M059J (cell line): ENCODE measurements at places on chromosomes 5 and 9.

- no peak for DNase-seq
Measured at GRCh38 chr5:109652096-109652495, 37.6 kb upstream of the MAN2A1 start.

GRCh38 chr9:22469928-22470544, 23.4 kb downstream of the DMRTA1 start:
- DNase-seq = peak; percentile 66

- DNase-seq = no peak
Measured at GRCh38 chr5:76016258-76016657, 66.9 kb upstream of the SV2C start.

DNA sequence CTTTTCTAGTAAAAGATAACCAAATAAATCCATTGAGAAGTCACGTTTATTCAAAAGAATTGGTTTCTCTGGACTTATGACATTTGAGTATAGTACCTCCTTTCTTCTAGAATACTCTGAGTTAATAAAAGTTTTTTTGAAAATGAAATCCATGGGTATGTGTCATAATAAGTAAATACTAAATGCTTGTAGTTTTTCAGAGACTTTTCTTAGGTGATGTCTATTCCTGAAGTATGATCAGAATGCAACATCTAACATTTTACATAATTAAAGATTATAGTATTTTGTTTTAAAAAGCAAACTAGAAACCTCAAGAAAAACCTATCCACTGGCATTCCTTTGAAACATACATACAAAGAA, 63.2 kb downstream of the NFIB start:
- DNase-seq = no peak

- no peak for DNase-seq
Measured at GRCh38 chr5:144141585-144141984, 28.9 kb downstream of the YIPF5 start.

- no peak for DNase-seq
Measured at GRCh38 chr5:132540764-132541163, 2.6 kb downstream of the IL5 start.

DNA sequence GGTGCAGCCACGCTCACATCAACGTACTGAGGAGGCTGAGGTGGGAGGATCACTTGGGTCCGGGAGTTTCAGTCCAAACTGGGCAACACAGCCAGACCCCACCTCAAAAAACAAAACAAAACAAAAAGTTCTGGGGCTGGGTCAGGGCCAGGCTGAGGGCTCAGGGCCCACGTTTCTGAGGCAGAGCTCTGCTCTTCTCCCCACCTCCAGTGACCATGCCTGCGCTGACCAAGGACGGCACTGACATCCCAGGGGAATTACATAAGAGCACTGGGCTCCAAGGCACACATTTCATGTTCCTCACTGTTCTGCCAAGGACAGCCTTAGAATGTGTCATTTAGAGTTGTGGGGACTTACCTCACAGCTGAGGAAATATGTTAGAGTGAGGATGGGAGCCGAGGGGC, 40.4 kb upstream of the TESK1 start:
- DNase-seq = no peak
